ENCODE measurements at places on chromosomes 1 and 21. TPM values are rescaled to one million over a fixed set of nuclear protein-coding genes. Genes with fewer than 3 reads are reported as not detected.

- no peak for DNase-seq
Measured at GRCh38 chr1:197195100-197195499, 48.6 kb upstream of the ASPM start.

Gene ZNF687
- 24.6 TPM for total RNA-seq

DNA sequence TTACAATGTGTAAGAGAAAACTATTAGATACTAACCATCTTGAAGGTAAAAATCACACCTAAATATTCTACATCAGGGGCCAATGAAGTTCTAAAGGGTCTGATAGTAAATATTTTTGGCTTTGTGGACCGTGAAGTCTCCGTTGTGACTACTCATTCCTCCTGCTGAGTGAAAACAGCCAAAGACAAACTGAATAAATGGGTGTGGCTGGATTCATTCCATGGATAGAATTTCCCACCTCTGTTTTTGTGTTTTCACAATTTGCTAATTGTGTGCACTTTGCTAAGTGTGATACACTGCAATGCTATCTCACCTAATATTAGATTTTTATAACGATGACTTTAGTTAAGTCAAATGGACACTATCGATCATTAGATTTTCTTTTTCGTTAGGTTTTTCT is 1474.0 kb downstream of the PLA2G4A start:
- DNase-seq, result no peak

GRCh38 chr21:39121600-39122355 is 61.5 kb downstream of the PSMG1 start:
- no peak for DNase-seq

GRCh38 chr1:12572522-12572921 is 45.5 kb downstream of the DHRS3 start:
- no peak for DNase-seq

GRCh38 chr1:108628665-108629064 is 32.2 kb downstream of the HENMT1 start:
- DNase-seq, result no peak

Gene NPR1
- total RNA-seq, result 76.1 TPM

Gene PGLYRP3
- total RNA-seq, result not detected

DNA sequence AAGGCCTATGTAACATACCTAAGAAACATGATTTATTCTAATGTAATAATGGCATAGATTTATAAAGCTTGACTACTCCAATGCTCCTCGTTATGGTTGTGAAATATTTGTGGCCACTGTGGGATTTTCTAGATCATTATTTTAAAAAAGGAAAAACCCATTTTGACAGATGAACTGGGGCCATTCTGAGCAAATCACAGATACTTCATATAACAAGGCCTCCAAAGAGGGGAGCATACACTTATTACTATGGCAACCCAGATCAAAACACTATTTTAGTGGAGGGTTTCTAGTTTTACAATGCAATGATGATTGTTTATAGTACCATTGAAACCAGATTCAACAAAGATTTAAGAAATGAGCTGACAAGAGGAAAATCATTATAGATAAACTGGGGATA is 346.6 kb downstream of the ZNF326 start:
- no peak for DNase-seq

- no peak for DNase-seq
Measured at GRCh38 chr1:13756557-13757315, 56.7 kb downstream of the PRDM2 start.

GRCh38 chr1:156402331-156403020 is 33.5 kb downstream of the RHBG start:
- DNase-seq, result no peak

Gene JAM2
- total RNA-seq, result 21.6 TPM

DNA sequence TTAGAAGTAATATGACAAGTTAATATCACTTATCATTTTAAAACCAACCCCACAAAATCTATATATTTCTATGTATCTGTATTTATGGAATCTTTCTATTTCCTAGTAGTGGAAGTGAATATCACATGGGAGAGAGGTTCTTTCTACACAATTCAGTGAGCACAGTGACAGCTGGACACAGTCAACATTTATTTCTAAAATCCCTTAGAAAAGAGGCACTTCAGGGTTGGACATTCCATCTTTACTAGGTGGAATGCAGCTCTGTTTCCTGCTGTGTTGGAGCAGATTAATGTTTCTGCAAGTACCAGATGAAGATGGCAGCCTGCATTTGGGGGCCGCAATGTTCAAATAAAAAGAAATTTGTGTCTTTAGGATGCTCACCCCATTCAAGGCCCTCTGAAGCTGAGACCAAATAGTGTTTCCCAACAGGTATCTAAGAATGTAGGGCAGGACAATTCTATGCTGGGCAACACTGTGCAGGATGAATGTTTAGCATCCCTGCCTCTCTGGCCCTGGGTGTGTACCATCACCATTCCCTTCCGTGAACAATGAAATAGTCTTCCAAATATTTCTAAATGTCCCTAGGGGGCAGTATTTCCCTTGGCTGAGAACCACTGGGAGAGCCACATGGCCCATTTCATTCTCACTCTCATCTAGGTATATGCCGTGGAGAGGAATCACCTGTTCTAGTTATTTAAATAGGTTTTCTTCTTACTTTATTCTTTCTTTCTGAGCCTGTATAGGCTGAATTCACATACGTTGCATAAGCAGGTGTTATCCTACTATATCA is 394.8 kb downstream of the PRDM2 start:
- DNase-seq, result no peak

Gene GBP7
- not detected for total RNA-seq

Gene ASTN1
- 2.1 TPM for total RNA-seq

GRCh38 chr1:82464362-82465001 is 663.7 kb downstream of the ADGRL2 start:
- DNase-seq, result peak; percentile 25

DNA sequence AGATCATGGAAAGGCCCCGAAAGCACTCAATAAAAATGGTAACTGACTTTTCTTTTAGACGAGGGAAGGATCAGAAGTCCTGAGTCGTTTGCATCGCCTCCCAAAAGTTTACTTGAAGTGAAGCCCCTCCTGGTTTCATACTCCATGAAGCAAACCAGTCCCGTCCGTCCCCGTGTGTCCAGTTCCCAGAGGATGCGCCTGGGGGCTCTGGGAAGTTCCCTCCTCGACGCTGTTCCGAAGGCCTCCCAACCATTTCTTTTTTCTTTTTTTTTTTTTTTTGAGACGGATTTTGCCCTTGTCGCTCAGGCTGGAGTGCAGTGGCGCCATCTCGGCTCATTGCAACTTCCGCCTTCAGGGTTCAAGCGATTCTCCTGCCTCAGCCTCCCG is 661 bp upstream of the OSCP1 start:
- DNase-seq, result no peak

GRCh38 chr1:186239171-186239570 is 135.9 kb downstream of the TPR start:
- DNase-seq, result no peak

Gene LCE5A
- not detected for total RNA-seq

Gene TNFSF18
- total RNA-seq, result 0.10 TPM

- DNase-seq, result no peak
Measured at GRCh38 chr1:53616927-53617326, 122.0 kb downstream of the GLIS1 start.

Gene LAMC1
- total RNA-seq, result 85.2 TPM

DNA sequence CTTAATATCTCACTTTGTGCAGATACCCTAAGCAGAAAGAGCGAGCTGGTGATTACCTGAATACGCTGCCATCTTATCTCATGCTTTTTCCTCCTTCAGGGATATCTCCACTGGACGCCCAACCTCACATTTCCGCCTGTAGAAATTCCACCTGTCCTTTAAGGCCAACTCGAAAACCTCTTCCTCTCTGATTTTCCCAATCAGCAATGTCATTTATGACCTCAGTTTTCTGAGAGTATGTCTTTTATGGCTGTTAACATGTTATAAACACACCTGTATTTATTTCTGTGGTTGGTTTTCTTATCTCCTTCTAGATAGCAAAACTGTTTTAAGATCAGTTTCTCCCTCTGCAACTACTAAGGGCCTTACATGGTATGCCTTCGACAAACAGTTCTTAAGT is 41.1 kb downstream of the CD34 start:
- no peak for DNase-seq

Gene SPATA6
- total RNA-seq, result 42.9 TPM

DNA sequence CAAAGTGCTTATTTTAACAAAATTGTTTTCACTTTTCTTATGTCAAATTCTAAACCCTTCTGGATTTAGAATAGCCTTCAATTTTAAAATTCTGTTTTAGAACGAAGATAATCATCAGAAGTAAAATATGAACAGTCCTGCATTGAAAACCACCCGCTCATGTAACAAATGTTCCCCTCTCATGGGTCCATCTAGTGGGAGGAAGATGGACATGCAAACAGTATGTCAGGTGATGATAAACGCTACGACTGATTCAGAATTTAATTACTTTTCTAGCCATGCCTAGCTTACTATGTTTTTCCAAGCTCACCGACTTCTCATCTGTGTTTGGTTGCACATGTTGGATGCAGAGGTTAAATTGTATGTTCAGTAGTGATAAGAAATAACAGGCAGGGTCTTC is 23.5 kb downstream of the SOD1 start:
- DNase-seq, result no peak

GRCh38 chr1:98078596-98078995 is 157.8 kb upstream of the DPYD start:
- DNase-seq, result no peak

Gene FAAH
- total RNA-seq, result 7.8 TPM

Gene DCST1
- not detected for total RNA-seq

DNA sequence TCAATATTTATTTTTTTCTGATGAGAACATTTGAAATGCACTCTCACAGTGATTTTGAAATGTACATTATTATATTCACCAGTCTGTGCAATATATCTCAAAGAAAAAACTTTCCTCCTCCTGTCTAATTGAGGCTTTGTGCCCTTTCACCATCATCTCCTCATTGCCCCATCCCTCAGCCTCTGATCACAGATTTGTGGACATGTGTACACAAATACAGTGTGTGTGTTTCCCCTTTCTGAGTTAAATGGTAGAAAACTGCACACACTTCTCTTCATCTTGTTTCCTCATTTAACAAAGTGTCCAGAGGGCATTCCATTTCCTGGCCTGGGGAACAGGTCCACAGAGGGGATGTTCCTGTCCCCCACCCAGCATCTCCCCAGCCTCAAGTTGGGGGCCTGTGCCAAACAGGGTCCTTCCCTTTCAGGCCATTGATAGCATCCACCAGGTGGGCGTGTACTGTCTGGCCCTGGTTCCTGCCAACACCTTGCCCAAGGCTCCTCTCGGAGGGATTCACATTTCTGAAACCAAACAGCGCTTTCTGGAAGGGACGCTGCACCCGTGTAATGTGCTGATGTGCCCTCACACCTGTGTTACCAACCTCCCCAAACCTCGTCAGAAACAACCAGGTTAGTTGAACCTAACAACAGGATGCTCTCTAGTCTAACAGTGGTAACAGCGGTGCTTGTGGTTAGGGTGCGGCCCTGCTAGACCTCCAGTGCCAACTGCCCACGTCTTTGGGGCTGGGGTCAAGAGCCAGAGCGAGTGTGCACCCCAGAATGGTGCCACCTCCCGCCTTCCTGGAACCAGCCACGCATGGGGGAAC is 54.6 kb downstream of the S100B start:
- DNase-seq, result no peak

DNA sequence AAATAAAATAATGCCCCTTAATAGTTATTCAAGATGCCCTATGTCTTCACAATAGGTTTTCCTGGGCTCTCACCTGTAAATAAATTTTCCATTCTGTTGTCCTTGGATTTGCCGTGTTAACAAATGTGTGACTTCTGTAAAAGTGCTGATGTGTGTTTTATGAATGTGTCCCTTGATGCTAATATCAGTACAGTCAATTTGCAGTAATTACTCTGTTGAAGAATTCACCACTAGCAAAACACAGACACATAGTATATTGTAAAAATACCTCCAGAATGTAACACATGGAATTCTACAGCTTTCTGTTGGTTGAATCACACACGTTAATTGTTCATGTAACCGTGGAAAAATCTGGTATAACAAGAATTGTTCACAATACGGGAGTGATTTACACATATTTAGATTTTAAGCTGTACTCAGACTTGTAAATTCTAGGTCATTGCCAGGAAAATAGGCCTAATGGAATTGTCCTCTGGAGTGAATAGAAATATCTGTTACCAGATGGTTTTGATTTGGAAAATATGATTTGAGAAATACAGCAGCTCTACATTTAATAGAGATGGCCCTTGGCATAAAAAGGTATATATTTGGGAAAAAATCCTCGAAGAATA is 36.7 kb upstream of the KCNK2 start:
- DNase-seq, result no peak

DNA sequence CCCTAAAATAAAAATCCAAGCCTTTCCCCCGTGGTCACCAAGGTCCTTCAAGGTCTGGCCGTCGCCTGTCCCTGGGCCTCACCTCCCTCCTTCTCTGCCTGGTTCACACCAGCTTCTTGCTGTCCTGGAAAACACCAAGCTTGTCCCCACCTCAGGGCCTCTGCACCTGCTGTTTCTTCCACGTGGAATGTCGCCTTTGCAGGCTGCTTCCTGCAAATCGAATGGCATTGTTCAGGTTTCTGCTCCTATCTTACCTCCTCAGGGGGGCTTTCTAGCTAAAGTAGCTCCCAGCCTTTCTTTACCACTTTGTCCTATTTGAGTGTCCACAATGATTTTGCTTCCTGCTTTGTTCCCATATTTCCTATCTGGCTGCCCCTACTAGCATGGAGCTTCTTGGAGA is 3.3 kb upstream of the CASZ1 start:
- DNase-seq, result no peak

Gene PARS2
- 3.2 TPM for total RNA-seq

DNA sequence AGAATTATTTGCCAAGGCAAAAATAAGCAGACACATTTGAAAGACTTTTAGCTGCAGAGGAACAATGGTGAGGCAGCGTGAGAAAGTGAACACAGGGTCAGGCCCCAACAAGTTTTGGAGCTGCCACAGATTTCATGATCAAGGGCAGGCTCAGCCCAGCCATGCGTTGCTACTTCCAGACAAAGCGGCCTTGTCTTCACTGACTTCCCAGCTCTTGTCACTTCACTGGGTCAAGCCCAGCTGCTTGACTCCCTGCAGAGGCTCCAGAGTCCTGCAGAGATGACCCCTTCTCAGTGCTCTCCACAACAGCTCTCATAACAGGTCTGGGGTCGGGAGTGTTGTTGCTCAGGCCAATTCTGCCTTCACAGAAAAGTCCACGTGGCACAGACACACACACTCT is 35.8 kb downstream of the HHAT start:
- no peak for DNase-seq

Gene REN
- total RNA-seq, result 13.1 TPM

- DNase-seq, result no peak
Measured at GRCh38 chr1:247337250-247337746, 5.6 kb upstream of the ZNF496 start.

Measured in ovary (tissue), 10 donors.